Endothelial cell (in vitro differentiated cells): ENCODE measurements at places on chromosomes 16 and 17.

DNA sequence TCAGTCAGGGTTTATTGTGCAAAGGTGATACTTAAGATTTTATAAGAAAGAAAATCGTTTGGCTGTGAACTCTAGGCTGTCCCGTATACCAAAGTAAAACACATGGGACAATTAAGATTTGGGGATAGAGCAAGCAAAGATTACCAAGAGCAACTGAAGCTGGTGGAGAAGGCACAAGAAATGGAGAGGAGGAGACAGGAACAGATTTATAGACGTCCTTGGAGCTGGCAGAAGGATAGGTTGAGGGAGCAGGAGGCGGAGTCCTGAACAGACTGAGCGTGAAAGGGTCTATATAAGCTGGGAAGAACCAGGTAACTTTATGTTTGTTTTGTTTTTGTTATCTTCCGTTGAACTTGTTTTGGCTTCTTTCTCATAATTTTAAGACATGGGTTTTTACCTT is 3.8 kb downstream of the TNRC6C start:
- H3K4me3 ChIP-seq: no peak overlapping the region
- H3K4me1 ChIP-seq: peaks cover 13% of the 10 kb centered on the region
- peaks cover 14% of the 10 kb centered on the region for H3K27me3 ChIP-seq
- H3K36me3 ChIP-seq: peaks cover 4% of the 10 kb centered on the region
- DNase-seq: no peak

- H3K36me3 ChIP-seq: peaks cover 3% of the 10 kb centered on the region
- no peak within 1 kb of the TSS for H3K4me3 ChIP-seq
- no peaks in the 10 kb centered on the region for H3K4me1 ChIP-seq
- peaks cover 8% of the 10 kb centered on the region for H3K27me3 ChIP-seq
Observed at GRCh38 chr17:18377437-18378204, at the start of gene EVPLL. TSS of gene EVPLL (plus strand) at chr17:18377778. CDS start at chr17:18380938, 3,160 bp downstream.

DNA sequence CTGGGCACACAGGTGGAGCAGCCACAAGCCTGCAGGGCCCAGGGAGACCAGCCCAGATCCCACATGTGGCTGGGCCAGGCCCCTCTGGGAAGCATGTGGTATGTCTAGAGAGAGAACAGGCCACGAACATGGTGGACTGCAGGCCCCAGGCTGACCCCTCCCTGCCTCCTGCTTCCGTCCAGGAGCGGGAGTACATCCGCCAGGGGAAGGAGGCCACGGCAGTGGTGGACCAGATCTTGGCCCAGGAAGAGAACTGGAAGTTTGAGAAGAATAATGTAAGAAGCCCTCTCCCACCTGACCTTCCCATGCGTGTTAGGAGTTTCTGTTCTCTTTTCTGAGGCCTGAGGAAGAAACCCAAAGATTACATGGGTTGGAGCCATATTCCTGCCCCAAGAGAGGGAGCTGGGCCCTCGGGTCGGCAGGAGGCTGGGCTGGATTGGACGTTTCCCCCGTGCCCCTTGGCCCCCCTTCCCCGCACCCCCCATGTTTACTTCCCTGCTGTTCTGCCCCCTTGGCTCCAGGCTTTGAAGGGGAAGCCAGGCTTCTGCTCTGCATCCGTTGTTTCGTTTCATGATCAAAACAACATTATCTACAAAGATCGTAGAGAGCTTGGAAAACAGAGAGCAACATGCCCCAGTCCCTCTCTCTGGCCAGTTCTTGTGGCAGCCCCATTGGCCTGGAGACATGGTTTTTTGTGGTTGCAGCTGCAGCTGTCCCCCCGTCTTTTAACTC is 5.7 kb upstream of the TCAP start:
- peaks cover 12% of the 10 kb centered on the region for H3K36me3 ChIP-seq
- no peak for DNase-seq
- no peak overlapping the region for H3K4me3 ChIP-seq
- peaks cover 7% of the 10 kb centered on the region for H3K4me1 ChIP-seq
- H3K27me3 ChIP-seq: peaks cover 8% of the 10 kb centered on the region

GRCh38 chr17:15289285-15290183 is 24.4 kb upstream of the PMP22 start:
- no peak overlapping the region for H3K27ac ChIP-seq
- no peak for DNase-seq
- H3K4me1 ChIP-seq: peaks cover 9% of the 10 kb centered on the region
- H3K36me3 ChIP-seq: peaks cover 3% of the 10 kb centered on the region
